Stimulated activated CD4-positive, alpha-beta T cell treated with anti-CD3 and anti-CD28 coated beads, Interleukin-2, amount 100 ng/mL, for 48 hours (primary cell): ENCODE measurements at places on chromosomes 11 and 22.
A peak's percentile ranks its signal among the peaks of the same experiment; 100 is the strongest.

DNA sequence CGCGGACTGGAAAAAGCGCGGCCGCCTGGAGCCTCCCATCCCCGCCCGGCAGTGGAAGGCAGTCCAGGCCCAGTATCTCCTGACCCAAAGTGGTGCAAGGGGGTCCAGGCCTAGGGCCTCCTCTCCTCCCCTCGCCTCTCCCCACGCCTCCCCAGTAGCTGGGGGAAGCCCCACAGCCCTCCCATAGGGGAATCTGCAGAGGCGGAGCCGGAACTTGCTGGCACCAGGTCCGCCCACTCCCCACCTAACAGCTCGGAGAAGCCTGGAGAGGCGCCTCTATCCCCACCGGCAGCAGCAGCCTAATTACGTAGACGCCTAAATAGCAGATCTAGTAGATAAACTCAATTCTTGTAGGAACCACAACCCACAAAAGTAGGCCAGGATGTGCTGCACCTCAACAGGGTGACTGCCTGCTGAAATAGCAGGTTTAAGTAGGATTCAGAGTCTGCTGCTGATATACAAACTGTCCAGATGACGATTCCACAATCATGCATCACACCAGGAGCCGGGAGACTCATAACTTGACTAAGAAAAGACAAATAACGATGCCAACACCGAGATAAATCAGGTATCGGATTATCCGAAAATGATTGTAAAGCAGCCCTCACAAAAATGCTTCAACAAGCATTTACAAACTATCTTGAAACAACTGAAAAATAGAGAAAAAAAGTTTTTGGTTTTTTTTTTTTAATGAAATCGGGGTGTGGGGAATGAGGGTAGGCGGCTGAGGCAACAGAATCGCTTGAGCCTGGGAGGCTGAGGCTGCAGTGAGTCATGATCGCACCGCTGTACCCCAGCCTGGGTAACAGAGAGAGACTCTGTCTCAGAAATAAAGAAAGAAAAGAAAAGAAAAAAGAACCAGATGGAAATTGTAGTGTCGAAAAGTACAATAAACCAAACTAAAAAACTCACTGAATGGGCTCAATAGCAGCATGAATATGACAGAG, 11.4 kb upstream of the BRD1 start:
- peak; percentile 72 for DNase-seq

- DNase-seq: no peak
Observed at GRCh38 chr11:63573881-63574855, 11.0 kb upstream of the PLAAT2 start.

DNA sequence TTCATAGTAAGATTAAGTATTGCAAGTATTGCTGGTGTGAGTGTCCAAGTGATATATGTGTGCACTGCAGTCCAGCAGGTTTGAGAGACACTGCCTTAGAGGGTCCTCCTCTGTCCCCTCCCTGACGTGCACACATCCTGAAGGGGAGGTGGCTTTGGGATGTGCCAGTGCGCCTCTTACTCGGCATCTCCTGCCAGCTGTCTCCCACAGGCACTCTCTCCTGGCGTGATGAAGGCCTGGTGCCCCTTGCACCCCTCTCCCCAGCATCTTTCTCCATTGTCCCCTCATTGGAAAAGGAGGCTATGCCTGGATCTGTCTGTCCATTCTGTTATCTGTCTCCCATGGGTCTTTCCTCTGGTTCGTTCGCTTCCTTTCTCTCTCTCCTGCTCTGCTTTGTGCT, 24.2 kb downstream of the GTPBP1 start:
- DNase-seq: no peak

DNA sequence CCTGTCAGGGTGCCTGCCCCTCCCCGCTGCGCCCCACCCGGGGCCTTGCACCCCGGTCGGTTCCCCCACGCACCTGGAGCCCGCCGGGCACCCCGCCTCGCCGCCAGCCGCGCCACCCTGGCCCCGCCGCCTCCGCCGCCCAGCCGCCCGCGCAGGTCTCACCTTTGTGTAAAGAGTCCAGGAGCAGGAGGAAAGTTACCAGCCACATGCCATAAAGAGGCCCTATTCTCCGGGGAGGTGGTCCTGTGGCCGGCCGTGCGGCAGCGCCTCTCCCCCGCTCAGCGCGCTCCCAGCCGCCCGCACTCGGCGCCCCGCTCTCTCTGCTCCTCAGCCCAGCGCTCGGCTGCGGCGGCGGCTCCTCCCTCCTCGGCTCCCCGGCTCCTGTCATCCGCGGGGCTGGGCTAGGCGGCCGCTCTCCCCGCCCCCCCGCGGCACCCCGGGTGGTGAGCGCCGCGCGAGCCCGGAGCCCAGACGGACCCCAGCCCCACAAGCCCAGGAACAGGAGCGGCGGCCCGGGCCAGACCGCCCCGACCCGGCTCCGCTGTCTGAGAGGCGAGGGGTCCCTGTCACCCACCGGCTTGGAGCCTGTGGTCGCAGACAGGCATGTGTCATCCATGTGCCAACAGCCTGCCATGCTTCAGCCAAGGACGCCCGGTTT, at the start of gene DSCAML1:
Gene DSCAML1 (minus strand): TSS at position 345 of the 658 bp plus-strand sequence. CDS start 137 bp downstream, at position 208.
- DNase-seq: peak; percentile 36

DNA sequence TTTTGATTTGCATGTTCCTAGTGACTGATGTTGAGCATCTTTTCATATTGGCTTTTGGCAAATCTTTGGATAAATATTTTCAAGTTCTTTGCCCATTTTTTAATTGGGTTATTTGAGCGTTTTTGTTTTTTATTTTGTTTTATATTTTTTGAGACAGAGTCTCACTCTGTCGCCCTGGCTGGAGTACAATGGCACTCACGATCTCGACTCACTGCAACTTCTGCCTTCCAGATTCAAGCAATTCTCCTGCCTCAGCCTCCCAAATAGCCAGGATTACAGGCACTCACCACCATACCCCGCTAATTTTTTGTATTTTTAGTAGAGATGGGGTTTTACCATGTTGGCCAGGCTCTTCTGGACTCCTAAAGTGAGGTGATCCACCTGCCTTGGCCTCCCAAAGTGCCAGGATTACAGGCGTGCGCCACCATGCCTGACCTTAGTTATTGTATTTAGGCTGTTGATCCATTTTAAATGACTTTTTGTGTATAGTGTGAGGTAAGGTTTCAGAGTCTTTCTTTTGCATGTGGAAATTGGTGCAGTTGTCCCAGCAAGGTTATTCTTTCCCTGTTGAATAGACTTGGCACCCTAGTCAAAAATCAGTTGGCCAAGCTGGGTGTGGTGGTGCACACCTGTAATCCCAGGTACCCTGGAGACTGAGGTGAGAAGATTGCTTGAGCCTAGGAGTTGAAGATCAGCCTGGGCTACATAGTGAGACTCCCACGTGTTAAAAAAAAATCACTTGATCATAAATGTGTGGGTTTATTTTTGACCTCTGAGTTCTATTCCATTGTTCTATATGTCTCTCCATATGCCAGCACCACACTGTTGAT, 23.7 kb upstream of the AIFM3 start:
- DNase-seq: no peak

- DNase-seq: no peak
Observed at GRCh38 chr22:50161508-50162390, 8.8 kb upstream of the PANX2 start.

- no peak for DNase-seq
Observed at GRCh38 chr11:67364783-67365722, 8.3 kb downstream of the CLCF1 start.

DNA sequence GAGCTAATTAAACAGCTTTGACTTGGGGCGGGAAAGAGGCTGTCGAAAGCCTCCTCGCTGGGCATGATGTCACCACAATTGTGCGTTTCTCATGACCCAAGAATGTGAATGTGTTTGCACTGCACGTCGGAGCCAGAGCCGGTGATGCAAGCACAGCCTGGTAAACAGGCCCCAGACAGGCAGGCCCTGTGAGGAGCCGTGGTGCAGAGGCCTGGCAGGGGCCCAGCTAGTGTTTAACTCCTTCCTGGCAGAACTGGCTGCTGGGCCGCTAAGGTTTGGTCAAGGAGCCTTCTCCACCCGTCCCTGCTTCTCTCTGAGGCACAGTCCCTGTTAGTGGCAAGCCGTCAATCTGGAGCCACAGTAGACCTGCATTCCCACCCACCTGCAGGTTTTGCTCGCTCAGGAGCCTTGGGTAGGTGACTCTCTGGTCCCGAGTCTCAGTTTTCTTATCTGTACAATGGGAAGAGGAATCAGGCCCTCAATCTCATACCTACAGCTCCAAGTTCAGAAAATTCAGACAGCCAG, 25.4 kb upstream of the SMTN start:
- DNase-seq: no peak
